Immature natural killer cell (primary cell): ENCODE measurements at places on chromosomes 4 and X. TPM values are rescaled to one million over a fixed set of nuclear protein-coding genes. Genes with fewer than 3 reads are reported as not detected.

Gene GRSF1
- polyA plus RNA-seq, result 78.9 TPM

Gene GPR50
- not detected for polyA plus RNA-seq

Gene PPEF2
- polyA plus RNA-seq, result not detected

Gene BEX1
- not detected for polyA plus RNA-seq

Gene PNMA6A
- polyA plus RNA-seq, result not detected

Gene SEC24B
- 17.8 TPM for polyA plus RNA-seq

Gene MAGED4
- polyA plus RNA-seq, result not detected

Gene USP26
- polyA plus RNA-seq, result not detected

Gene CFP
- 22.0 TPM for polyA plus RNA-seq

Gene CDKL2
- polyA plus RNA-seq, result not detected

Gene NEUROG2
- not detected for polyA plus RNA-seq

Gene CFAP47
- not detected for polyA plus RNA-seq

Gene MAP9
- polyA plus RNA-seq, result 3.3 TPM

Gene MAGEE2
- not detected for polyA plus RNA-seq
